Activated T-helper 1 cell treated with Interleukin-2 at 50 U/mL for 16 hours (primary cell): ENCODE measurements at places on chromosomes 4 and X.

DNA sequence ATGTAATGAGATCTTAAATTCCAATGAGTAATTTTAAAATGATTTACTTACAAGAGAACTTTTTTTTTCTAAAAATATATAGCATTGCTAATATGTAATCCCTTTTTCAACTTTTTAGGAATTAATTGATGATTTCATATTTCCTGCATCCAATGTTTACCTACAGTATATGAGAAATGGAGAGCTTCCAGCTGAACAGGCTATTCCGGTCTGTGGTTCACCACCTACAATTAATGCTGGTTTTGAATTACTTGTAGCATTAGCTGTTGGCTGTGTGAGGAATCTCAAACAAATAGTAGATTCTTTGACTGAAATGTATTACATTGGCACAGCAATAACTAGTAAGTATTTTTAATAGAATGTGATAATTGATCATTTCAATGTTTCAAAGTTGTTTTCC is 113.2 kb downstream of the USP9X start:
- DNase-seq = no peak

GRCh38 chr4:54446581-54446980 is 211.2 kb upstream of the KIT start:
- DNase-seq = no peak

GRCh38 chr4:77877167-77877566 is 14.5 kb downstream of the MRPL1 start:
- no peak for DNase-seq

- no peak for DNase-seq
These were observed 211.8 kb upstream of the PSAPL1 start for GRCh38 chr4:7646384-7647061.

GRCh38 chr4:1179089-1179441 is 6.7 kb upstream of the SPON2 start:
- DNase-seq = no peak

DNA sequence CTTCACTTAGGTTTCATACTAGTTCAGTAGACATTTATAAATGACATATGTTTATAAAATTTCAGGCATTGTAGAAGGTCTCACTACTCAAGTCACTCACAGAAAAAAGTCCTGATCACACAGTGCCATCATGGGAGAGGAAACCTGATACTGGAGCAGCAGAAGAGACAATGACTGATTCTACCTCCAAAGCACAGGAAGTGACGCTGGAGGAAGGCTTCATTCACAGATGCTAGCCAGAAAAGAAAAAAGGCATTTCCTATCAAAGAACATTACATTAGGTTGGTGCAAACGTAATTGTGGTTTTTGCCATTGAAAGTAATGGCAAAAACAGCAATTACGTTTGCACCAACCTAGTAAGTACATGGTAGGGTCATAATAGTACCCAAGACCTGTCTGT is 79.5 kb downstream of the RASGEF1B start:
- no peak for DNase-seq

GRCh38 chrX:10665681-10666080 is 45.3 kb upstream of the MID1 start:
- no peak for DNase-seq

- DNase-seq = no peak
These were observed 134.7 kb downstream of the PALLD start for GRCh38 chr4:168631241-168632162.

DNA sequence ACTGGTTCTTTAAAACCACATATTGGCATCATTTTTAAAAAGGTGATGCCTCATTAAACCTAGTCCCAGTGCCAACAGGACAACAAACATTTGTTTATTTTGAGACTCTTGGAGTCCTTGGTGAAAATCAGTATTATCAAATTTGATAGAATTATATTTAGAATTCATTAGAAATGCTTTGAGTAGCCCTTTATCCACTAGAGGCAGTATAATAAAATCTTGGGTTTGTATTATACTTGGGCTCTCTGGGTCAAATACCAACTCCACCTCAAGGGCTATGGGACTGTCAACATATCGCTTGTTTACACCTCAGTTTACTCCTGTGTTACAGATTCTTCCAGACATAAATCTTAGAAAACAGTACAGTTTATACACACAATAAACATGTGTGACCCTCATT is 335.7 kb upstream of the FSTL5 start:
- DNase-seq = no peak

DNA sequence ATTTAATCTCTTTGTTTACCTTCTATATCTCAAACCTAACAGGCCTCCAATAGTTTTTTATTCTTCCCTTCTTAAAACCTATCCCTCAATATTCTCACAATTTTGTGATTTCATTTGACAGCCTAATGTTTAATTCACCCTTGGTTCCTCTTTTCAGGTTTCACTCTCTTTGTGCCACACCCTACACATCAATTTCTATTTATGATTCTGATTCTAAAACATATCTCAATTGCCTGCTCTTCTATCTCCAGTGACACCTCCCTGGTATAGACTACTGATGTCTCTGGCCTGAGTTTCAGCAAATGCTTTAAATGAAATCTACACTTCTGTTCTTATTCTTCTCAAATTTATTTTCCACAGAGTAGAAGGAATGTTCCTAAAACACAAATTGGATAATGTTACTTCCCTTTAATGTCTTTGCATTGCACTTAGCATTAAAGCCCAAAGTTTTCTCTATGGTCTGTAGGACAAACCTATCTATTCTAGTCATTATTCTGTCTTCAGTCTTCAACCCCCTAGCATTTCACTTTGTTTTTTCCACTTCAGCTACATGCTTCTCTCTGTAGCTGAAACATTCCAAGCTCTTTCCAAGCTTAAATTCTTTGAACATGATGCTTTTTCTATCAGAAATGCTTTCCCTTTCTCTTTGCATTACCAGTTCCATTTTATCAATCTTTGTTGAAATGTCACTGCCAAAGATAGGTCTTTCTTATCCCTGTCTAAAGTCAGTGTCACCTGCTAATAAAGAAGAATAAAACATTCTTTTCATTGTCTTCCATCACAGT is 622.0 kb downstream of the CENPC start:
- no peak for DNase-seq

DNA sequence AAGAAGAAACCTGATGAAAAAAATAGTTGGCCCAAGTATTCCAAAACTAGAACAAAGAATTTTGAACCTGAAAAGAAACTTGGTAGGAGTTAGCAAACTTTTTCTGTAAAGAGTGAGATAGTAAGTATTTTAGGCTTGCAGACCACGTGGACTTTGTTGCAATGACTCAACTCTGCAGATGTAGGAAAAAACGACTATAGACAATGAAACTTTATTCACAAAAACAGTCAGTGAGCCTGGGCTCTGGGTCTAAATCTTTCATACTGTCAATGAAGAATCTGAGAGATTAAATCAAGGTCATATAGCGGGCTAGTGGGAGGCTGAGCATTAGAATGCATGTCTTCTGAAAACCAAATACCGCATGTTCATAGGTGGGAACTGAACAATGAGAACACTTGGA is 23.0 kb downstream of the SH3D19 start:
- DNase-seq = no peak

DNA sequence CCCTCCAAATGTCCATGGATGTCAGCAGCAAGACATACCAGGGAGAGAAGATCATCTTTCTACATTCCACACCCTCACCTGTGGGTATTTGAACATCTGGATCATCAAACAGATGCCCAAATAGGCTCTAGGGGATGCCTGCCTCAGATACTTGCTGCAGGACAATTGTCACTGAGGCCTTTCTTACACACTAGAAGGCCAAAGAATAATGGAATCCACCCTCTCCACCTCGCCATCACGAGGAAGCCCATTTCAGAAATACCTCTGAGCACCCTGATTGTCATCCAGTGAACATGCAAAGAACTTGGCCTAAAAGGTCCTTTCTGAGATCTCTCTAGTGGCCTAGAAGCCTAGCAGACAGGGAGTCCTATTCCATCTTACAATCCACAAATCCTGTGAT is 6.9 kb upstream of the KIAA1210 start:
- DNase-seq = no peak

DNA sequence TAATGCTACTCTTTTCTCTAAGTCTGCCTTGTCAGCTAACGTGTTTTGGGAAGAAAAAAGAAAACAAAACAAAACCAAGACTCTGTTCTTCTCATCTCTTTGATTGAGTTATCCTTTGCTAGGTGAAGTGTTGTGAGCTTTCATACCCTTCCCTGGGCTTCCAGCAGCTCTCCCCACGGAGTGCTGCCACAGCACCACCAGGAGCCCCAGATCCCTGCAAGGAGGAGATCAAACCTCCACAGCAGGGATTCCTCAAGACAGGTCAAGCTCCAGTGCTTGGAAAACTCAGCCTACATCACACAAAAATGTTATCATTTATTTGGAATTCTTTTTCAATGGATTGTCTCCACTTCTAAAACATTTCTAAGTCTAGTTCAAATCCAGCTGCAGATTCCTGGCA is 1981.9 kb upstream of the TENM3 start:
- no peak for DNase-seq

GRCh38 chr4:51918251-51918650 is 75.3 kb downstream of the DCUN1D4 start:
- no peak for DNase-seq
